ENCODE measurements at places on chromosomes 1 and 21.

DNA sequence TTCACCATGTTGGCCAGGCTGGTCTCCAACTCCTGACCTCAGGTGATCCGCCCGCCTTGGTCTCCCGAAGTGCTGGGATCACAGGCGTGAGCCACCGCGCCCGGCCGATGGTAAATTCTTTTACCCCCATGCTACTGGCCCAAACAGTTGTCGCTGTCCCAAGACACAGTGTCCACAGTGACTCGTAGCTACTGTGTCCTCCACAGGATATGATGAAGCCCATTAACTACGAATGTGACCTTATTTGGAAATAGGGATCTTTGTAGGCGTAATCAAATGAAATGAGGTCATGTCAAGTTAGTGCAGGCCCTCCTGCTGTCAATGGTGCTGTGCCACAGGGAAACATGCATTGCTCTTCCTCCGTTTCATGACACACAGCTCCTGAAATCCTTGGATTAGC is 8.5 kb downstream of the FNDC10 start:
- DNase-seq = no peak

- no peak for DNase-seq
Observed at GRCh38 chr1:109432336-109432735, 6.1 kb upstream of the PSMA5 start.

DNA sequence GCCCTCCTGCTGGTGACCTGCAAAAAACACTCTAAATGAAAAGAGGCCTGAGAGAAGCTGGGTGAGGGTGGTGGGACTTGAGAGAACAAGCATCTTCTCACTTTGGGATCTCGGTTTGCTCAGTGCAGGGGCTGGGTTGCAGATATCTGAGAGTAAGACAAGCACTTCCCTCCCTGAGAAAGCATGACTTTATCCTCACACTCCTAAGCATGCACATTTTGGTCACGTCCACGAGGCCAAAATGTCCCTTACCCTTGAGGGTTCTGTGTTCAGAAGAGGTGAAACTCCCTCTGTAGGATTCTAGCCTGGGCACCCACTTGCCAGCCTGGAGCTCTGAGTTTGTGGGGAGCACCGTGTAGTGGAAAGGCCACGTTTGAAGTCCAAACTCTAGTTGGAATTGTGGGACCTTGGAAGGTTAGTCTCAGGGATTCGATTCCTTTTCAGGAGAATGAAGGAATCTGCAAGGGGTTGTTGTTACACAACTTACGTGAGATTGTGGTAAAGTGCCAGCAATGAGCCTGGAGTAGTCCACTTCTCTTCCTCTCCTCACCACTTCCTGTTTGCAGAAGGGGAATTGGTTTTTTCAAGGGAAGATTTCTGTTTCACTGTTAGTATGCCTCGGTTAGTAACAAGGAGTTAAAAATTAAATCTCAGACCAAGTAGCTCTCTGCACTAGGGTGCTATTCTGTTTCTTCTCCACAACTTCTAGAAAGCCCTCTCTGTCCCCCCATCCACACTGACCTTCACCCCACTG is 3.0 kb downstream of the FCAMR start:
- no peak for DNase-seq

GRCh38 chr21:31898933-31899630 is 26.3 kb downstream of the HUNK start:
- DNase-seq = no peak

DNA sequence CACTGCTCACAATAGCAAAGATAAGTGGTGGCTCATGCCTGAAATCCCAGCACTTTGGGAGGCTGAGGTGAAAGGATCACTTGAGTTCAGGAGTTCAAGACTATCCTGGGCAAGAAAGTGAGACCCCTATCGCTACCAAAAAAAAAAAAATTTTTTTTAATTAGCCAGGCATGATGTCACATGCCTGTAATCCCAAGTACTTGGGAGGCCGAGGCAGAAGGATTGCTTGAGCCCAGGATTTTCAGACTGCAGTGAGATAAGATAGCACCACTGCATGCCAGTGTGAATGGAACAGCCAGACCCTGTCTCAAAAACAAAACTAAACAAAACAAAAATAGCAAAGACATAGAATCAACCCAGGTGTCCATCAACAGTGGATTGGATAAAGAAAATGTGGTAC is 50.6 kb downstream of the HSF2BP start:
- DNase-seq = no peak

- no peak for DNase-seq
Observed at GRCh38 chr1:30284226-30284625, 439.2 kb downstream of the MATN1 start.

DNA sequence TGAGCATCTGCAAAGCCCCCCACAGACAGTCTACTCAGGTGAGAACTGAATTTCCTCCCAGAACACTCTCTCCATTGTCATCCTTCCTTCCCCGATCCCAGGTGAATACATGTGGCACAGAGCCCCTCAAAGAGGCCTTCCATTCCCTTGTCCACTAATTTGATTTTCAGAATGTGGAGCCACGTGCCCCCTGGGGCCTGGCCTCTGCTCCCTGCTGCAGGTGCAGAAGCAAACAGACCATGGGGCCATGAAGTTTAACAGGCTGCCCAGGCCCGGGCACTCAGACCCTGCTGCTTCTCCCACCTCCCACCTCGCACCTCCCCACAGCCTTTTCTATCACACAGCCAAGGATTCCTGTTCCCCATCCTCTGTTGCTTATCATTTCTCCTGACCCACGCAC is 243.8 kb upstream of the RAB4A start:
- DNase-seq = no peak

DNA sequence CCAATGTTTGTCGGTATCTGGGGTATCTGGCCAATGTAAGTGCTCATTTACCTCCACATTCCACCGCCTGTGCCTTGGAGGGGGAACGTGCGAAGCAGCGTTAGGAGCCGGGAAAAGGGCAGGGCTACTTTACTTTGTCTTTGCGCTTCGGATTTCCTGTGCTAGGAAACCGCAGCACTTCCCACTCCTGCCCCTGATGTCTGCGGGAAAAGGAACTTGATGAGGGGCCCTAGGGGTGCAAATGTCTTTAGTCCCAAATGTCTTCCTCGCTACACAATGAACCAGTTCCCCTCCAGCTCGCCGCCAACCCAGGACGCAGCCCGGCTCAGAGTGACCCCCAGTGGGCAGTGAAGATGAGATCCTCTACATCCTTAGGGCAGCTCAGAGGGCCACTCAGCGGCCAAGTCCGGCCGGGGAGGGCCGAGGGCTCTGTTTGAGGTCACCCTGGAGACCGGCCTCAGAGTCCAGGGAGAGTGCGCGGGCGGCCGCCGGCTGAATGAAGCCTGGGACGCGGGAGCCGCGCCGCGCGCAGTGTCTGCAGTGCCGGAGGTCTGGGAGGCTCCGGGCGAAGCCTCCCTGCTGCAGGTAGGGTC is at the start of gene DYNLT5:
Gene DYNLT5 (plus strand): TSS at position 460 of the 593 bp plus-strand sequence. CDS start 2,200 bp downstream, outside the sequence.
- no peak for DNase-seq

DNA sequence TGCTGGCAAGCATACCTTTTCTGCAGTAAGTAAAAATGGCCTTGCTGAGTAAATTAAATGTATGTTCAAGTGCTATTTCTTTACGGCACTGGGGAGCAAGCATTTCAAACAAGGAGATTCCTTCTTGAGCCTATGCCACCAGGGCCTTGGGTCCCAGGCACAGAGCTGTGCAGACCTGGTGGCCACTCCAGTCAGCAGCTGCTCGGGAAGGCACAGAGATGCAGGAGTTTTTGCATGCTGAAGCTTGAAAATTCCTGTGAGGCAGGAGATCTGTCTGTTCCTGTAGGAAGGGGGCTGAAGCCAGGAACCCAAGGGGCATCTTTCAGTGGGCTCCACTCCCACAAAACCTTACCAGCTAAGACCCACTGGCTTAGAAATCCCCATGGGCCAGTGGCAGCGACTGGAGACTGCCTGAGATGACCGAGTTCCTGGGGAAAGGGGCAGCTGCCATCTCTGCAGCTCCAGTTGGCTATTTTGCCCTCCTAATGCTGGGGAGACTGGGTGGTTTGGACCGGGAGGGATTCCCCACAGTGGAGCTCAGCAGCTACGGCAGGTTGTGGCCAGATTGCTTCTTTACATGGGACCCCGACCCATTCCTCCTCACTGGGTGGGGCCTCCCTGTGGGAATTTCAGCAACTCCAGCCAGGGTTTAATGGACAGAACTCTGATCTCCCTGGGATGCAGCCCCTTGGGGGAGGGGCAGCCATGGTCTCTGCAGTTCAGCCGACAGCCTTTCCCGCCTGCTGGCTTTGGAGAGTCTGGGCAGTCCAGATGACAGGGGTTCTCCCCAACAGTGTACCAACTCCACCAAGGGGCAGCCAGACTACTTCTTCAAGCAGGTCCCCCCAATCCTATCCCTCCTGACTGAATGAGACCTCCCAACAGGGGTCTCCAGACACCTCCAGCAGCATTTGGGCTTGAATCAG is 8.4 kb upstream of the PGBD2 start:
- no peak for DNase-seq

- DNase-seq = no peak
Observed at GRCh38 chr1:88985692-88986091, 6.7 kb downstream of the KYAT3 start.

- no peak for DNase-seq
Observed at GRCh38 chr1:244865028-244865371, 657 bp upstream of the HNRNPU start.

DNA sequence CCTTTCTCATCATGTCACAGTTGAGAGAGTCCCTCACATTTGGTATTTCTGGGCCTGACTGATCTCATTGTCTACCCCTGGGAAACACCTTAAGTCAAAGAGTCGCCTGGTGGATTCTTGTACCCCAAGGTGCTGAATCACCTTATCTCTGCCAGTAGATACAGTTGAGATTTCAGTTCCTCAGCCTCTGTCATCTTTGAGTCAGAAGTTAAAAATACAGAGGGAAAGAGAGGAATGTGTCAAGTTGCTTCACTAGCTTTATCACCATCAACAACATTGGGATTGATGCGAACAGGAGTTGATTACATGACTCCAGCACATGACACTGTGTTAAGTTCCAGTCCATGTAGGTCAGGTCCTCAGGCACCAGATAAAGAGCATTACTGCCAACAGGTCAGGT is 513.0 kb downstream of the NUF2 start:
- no peak for DNase-seq

DNA sequence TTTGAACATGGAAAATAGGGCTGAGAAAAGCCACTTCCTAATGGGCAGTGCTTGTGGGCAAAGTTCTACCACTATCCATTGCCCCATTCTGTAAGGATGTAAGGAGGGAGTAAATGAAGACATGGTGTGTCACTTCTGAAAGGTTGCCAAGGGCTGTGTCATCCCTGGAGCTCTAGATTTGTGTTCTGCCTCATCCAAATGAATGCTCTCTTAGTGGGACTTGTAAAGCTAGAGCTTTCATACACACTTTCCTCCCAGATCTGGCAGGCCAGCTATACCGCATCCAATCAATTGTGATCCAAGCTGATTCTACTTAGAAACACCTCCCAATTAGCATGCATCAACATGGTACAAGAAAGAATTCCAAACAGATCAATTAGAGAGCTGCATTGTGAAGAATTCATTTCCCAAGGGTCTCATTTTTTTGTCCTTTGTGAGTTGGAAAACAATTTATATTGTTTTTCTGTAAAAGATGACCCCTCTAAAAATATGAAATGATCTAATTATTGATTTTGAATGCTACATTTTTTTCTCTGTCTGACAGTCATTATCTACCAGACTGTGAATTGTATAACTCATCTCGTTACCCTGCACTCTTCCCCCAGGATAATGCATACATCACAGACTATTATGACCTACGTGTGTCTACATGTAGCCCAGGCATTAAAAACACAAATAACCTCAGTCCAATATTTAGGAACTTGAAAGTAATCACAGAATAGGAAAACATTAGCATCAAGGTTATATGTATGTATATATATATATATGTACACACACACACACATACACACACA is 117.1 kb upstream of the DUSP10 start:
- no peak for DNase-seq

DNA sequence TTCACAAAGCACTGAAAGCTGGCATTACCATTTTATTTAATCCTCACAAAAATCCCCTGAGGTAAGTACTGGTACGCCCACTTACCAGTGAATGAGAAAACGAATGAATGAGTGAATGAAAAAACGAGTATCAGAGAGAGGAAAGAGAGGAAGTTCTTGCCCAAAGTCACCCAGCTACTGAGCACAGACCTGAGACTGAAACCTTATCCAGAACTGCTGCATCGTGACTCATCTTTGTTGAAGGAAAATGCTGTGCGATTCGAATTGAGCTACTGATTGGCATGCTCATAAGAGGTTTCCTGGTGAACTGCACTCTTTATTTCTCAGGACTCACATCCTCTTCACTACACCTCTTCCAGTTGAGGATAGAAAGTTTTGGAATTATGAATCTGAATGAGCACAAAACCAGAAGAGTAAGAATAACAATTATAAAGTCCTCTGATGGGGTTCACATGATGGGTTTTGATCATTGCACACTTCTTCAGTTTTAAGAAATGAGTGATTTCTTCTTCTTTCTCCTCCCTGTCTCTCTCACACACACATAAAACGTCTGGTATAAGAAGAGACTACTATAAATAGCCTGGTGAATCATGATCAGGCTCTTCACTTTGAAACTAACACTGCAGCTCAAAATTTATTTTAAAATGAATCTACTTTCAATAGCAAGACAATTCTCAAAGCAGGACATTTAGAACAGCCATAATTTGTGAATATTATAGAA is 32.1 kb downstream of the IL12RB2 start:
- no peak for DNase-seq

- no peak for DNase-seq
Observed at GRCh38 chr1:26945728-26946127, 14.5 kb downstream of the KDF1 start.

DNA sequence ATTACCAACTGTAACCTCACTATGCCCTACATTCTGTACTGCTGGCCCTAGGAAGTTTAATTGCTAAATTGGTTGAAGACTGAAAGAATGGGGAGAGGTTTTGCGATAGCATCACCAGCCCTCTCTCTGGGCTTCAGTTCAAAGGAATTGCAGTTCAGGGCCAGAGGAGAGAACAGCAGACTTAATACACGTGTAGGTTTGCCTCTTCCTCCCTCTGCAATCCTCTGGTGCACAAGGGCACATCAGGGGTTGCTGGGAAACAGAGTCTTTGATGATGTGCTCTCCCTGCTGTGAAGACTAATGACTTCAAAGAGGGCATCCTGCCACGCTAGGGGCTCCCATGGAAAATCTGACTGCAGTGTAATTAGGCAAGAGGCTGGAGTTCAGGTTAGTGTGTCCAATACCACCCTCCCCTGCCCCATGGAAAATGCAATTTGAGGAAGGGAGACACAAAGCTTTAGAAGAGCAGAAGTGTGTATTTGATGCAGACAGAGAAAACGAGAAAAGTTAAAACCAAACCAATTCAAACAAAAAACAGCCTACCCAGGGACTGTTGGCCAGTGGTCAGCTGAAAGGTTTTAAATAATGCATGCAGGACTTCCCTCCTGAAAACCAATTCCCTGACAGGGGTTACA is 167.9 kb downstream of the ASTN1 start:
- no peak for DNase-seq

- DNase-seq = no peak
Observed at GRCh38 chr1:214520544-214521165, 30.7 kb downstream of the PTPN14 start.

- DNase-seq = no peak
Observed at GRCh38 chr1:183385340-183386144, 32.6 kb downstream of the NMNAT2 start.

DNA sequence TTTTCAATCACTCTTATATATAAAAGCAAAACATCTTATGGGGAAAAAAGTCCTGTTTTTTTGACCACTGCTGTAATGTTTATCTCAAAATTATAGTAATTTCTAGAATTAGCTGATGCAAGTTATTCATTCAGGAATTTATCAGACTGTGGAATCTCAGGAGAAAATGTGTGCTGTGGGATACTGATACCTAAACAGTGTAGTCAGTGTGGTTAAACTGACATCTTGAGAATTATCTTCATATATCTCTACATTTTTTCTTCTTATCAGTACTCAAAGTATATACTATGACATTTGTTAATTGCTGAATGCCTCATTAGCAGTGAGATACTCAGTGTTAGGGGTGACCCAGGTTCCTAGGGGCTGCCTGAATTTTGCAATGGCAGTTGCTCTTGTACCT is 839.3 kb downstream of the KCNT2 start:
- DNase-seq = no peak
